ENCODE measurements at places on chromosomes 2 and 18. TPM values are rescaled to one million over a fixed set of nuclear protein-coding genes. Genes with fewer than 3 reads are reported as not detected.

- no peak overlapping the region for H3K27ac ChIP-seq
- no peaks in the 10 kb centered on the region for H3K27me3 ChIP-seq
- no peak overlapping the region for H3K4me3 ChIP-seq
- no peak for DNase-seq
Observed at GRCh38 chr18:47593744-47594472, 336.6 kb downstream of the SMAD2 start.

DNA sequence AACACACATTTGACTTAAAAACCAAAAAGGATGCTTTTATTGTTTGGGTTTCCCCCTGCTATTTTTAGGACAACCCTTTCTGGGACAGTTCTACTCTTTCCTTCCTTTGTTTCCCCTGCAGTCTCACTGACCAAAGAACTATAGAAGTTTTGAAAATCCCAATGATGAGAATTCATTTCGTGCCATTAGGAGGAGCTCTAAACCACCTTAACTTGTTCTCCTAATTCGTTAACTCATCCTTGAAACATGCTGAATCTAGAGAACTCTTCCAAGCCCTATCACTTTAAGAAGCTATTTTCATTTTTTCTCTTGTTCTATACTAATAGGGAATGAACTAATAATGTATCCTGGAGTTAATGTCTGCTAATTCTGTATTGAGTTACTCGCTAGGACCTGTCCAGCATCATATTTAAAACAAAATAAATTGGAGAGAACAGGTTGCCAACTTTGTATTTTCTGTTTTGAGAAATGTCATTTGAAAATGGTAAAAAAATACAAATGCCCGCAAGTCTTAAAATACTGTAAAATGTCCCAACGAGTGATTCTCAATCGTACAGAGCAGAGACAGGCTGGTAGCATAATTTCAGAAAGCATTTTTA is 62.9 kb downstream of the AFTPH start:
- no peak overlapping the region for H3K4me3 ChIP-seq
- no peak overlapping the region for H3K27ac ChIP-seq
- no peak for DNase-seq

DNA sequence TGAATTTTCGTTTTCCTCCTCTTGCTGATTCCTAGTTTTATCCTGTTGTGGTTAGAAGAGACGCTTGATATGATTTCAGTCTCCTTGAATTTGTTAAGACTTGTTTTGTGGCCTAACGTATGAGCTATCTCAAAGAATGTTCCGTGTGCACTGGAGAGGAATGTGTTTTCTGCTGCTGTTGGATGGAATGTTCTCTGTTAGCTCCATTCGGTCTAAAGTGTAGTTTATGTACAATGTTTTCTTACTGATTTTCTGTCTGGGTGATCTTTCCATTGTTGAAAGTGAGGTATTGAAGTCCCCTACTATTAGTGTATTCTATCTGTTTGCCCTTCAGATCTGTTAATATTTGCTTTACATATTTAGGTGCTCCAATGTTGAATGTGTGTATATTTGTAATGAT is 25.9 kb downstream of the COLEC11 start:
- H3K4me3 ChIP-seq = no peak overlapping the region
- no peak overlapping the region for H3K27ac ChIP-seq
- no peaks in the 10 kb centered on the region for H3K36me3 ChIP-seq
- no peak for DNase-seq
- H3K4me1 ChIP-seq = no peaks in the 10 kb centered on the region

- DNase-seq = no peak
- H3K27me3 ChIP-seq = no peaks in the 10 kb centered on the region
- no peak overlapping the region for H3K4me3 ChIP-seq
Observed at GRCh38 chr2:85709401-85709811, 15.2 kb downstream of the GNLY start.

DNA sequence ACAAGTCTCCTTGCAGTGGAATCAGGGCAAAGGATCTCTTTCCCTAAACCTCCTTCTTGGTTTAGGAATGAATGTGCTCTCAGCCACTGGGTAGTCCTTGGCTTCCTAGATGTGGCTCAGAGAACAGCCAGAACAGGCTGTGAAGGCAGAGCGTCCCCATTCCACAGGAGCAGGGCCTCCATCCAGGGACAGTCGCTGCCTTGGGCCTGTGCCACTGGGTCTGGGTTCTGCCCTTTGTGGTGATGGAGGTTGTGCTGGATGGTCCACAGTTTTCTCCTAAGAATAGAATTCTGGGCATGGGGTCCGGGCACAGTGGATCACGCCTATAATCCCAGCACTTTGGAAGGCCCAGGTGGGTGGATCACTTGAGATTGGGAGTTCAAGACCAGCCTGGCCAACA is 516.5 kb upstream of the RAB6C start:
- no peaks in the 10 kb centered on the region for H3K36me3 ChIP-seq
- no peak overlapping the region for H3K4me3 ChIP-seq
- H3K4me1 ChIP-seq = no peaks in the 10 kb centered on the region
- DNase-seq = peak; percentile 42
- H3K27ac ChIP-seq = no peak overlapping the region

TEKT4 gene
- not detected for total RNA-seq

ADGRF3 gene
- 0.49 TPM for total RNA-seq

RAB27B gene
- 6.1 TPM for total RNA-seq

NCKAP5 gene
- 8.8 TPM for total RNA-seq

PSD4 gene
- 39.0 TPM for total RNA-seq

GGCX gene
- 18.2 TPM for total RNA-seq

TCF23 gene
- 7.4 TPM for total RNA-seq

RNF181 gene
- 107 TPM for total RNA-seq

Measured in vagina (tissue), 2 donors.